CD4-positive, alpha-beta T cell treated with Interleukin-12 subunit alpha and Interleukin-12 subunit beta, for 1 hour (primary cell): ENCODE measurements at places on chromosomes 6 and 20.

- DNase-seq = no peak
Observed at GRCh38 chr6:163526346-163526745, 111.8 kb downstream of the QKI start.

DNA sequence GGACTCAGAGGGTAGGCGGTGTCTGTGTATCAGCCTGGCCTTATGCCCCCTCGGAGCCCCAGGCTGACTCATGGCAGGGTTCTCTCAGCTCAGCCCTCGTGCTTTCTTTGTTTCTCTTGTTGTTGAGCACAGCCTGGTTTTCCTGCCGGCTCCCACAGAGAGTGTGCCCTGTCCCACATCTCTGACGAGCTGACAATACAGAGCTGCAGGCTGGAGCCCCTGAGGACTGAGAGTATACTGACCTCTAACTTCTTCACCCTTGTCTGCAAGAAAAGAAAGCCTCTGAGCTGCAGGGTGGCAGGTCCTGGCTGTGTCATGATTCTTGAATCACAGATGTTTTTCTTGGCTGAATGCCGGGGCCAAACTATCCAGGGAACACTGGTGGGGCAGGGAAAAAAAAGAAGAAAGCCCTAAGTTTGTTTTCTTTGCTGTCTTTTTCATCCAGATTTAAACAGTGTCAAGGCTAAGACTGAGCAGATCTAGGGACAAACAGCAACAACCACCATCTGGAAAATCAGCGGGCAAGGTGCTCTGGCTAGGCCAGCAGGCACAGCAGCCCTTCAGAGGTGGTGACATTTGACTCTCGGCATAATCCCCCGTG is 63.3 kb upstream of the ZNF133 start:
- no peak for DNase-seq

DNA sequence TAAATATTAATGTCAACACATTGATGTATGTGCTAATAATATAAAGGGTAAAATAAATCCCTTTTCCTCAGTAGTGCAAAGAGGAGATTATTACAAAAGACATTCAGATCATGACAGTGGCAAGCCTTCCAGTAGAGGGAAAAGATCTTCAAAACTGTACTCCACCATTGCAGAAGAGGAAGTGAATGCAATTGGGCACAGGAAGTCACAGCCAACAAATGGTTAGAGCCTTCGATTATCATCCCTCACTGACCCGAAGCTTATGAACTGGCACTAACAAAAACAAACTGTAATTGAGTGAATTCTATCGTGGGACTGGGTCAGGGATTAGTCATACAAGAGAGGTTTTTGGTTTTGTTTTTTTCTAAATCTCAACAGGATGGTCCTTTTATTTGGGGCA is 39.3 kb upstream of the SCGN start:
- DNase-seq = no peak

DNA sequence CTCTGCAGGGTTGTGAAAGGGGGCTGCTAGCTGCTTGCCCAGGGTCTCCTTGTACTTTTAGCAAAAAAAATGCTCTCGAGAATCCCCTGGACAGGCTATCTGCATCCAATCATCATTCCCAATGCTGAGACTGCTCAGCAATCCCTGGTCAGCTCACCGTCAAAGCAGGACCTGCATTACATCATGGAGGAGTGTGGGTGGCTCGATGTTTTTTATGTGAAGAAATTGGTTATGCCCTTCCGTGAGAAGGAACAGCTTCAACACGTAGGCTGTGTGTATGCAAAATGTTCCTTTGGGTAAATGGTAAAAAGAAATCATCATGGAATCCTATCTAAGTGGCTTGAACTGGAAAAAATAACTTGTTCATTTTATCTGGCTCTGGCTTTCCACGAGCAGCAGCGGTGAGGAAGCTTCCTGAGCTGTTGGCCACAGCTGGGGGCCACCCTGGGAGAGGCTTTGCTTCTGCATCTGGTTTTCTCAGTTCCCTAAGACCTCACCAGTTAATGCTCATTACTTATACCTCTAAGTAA is 111.4 kb downstream of the FYN start:
- no peak for DNase-seq

GRCh38 chr20:38842026-38842425 is 36.5 kb downstream of the PPP1R16B start:
- DNase-seq = peak; percentile 52

- no peak for DNase-seq
Observed at GRCh38 chr20:24691901-24692351, 222.5 kb downstream of the SYNDIG1 start.

DNA sequence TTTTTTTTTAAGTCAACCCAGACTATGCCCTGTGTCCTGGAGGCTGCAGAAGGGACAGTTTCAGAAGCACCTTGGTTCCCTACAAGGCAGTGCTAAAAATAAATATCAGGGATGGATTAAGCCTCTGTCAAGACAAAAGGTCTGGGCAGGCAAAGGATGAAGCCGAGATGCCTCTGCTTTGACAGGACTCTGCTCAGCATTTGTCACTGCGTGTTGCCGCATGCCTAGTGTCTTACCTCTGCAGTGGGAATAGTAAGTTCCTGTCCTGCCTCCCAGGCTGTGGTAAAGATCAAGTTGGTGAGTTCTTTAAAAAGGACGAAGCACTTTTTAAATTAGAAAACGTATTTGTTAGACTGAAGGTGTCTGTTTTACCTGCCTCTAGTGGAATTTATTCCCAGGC is 15.1 kb downstream of the AAR2 start:
- no peak for DNase-seq

DNA sequence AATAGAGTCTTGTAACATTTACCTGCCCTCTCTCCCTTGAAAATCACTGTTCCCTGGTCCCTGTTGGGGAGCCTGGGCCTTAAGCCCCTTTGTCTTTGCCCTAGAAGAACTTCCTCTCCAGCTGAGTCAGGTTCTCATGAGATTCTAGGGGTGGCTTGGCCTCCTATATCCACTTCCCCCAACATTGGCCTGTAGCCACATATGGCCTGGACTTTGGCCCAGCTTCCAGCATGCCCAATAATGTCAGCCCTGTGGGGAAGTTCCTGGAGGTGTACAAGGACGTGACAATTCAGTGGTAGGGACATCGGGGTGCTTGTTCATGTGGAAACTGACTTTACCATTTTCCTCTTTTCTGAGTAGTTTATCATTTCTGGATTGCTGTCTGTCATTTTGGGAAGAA is 17.2 kb upstream of the MAS1L start:
- no peak for DNase-seq

DNA sequence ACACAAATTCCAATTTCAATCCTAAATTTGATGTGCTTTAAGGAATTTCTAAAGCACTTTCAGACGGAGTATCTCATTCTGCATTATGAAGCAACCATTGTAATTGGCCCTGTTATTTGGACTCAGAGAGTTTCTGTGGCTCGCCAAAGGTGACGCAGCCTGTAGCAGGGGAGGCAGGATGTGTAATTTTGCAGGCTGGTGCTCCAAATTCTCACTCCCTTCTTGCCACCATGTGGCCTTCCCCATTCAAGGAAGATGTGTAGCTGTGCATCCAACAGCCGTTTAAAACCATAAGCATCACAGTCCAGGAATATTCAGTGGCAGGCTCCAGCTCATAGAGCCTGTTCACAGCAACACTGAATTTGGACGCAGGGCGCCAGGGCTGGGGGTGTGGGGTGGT is 45.8 kb downstream of the AGPAT4 start:
- no peak for DNase-seq

DNA sequence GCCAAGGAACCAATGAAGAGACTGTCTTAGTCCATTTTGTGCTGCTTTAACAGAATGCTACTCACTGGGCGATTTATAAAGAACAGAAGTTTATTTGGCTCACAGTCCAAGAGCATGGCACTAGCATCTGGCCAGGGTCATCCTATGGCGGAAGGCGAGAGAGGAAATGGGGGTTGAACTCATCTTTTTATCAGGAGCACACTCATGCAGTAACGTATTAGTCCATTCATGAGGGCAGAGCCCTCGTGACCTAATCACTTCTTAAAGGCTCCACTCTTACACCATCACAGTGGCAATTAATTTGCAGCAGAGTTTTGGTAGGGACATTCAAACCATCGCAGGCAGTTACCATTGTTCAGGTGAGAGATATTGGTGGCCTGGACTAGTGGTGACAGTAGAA is 8.5 kb downstream of the ARFGEF2 start:
- DNase-seq = no peak

GRCh38 chr6:95143408-95144180 is 433.7 kb upstream of the MANEA start:
- no peak for DNase-seq

GRCh38 chr20:17460119-17460518 is 71.1 kb downstream of the BFSP1 start:
- DNase-seq = no peak

DNA sequence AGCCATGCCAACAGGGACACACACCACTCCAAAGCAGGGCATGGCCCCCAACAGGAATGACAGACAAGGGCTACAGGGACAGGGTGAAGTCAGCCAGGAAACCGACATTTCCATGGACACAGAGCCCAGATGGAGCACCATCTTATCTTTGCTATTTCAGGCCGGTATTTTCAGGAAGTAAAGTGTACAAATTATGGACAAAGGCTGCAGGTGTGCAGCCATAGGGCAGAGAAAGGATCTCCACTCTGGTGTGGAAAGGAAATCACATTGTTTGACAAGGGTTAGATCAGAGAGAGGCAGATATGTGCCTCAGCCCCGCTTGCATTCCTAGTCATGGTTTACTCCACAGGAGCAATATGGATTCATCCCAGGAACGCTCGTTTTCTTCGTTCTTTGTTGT is 81.7 kb upstream of the SLC22A23 start:
- DNase-seq = no peak

DNA sequence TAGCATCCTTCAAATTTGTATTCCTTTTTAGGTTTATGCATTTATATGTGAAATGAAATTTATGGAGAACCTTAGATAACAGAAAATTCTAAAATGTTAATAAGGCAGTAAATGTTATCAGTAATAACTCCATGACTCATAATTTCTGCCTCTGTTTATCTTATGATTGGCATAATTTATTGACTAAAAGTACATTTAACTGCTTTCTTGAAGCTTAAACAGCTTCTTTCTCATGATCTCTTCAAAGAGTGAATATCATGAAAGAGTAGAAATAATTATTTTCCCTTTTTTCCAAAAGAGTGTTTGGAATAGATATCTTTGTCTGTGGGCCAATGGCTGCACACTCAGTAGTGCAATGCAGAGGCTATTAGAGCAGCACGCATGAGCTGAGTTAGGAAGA is 91.3 kb downstream of the SHLD1 start:
- DNase-seq = no peak

- DNase-seq = no peak
Observed at GRCh38 chr6:139376604-139377218, 2.3 kb upstream of the CITED2 start.

- no peak for DNase-seq
Observed at GRCh38 chr20:10309326-10309725, 90.7 kb downstream of the SNAP25 start.

DNA sequence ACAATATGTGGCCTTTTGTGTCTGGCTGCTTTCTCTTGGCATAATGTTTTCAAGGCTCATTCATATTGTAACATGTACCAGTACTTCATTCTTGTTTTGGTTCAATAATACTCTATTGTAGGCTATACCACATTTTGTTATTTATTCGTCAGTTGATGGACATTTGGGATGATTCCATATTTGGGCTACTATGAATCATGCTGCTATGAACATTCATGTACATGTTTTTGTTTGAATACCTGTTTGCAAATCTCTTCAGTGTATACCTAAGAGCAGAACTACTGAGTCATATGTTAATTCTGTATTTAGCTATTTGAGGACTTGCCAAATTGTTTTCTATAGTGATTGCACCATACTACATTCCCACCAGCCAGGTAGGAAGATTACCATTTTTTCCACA is 259.9 kb downstream of the GMPR start:
- DNase-seq = no peak

DNA sequence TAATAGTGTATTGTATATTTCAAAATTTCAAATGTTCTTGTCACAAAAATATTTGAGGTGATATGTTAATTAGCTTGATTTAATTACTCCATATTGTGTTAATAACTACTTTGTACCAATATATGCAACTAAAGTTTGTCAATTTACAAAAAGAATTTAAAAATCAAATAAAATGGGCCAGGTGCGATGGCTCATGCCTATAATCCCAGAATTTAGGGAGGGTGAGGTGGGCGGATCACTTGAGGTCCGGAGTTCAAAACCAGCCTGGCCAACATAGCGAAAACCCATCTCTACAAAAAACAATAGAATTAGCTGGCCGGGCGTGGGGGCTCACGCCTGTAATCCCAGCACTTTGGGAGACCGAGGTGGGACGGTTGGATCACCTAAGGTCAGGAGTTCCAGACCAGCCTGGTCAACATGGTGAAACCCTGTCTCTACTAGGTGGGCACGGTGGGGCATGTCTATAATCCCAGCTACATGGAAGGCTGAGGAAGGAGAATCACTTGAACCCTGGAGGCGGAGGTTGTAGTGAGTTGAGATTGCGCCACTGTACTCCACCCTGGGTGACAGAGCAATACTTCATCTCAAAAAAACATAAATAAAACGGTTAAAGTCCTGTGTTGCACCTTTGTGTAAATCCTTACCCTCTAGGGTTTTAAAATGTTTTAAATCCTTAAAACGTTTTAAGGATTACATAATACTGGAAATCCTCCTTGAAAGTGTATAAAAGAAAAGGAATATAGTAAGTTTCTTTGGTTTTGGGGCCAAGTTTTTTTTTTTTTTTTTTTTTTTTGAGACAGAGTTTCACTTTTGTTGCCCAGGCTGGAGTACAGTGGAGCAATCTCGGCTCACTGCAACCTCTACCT is 4.0 kb downstream of the HSPA1B start:
- DNase-seq = no peak

- no peak for DNase-seq
Observed at GRCh38 chr6:144697801-144698200, 412.7 kb downstream of the UTRN start.

DNA sequence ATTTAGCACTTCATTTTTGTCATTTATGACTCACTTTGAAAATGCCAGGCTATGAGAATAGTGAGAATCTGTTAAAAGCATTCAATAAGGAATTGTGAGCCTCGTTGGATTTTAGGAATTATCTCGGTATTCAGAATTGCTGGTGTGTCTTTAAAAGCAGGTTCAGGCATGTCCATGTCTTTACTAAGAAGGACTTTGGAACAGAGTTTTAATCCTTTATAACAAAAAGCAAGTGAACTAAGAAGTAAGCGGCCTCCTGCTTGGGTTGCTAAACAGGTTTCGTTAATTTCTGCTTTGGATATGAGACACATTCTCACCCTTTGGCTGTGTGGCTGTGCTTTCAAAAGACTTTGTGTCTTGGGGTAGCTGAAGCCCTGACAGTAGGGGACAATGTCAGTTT is 74.9 kb downstream of the IGF2R start:
- no peak for DNase-seq

- no peak for DNase-seq
Observed at GRCh38 chr6:20020526-20020925, 183.4 kb downstream of the ID4 start.

DNA sequence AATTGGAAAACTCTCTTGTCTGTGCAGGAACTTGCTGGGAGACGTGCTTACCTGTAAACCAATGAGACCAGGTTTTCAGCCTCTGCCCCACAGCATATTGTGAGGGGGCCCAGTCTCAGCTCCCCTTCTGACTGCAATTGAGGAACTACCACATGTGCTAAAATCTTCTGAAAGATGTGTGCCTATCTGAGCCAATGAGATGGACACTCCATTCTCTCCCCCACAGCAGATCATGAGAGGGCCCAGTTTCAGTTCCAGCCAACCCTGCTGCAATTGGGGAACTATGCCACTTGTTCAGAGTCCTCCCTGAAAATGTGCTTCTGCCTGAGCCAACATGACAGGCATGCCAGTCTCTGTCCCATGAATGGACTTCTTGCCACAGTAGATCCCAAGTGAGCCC is 20.9 kb upstream of the PI3 start:
- DNase-seq = peak; percentile 15
